ENCODE measurements at places on chromosomes 12 and 14.

- no peak for DNase-seq
Observed at GRCh38 chr12:130978785-130979184, 25.1 kb downstream of the ADGRD1 start.

GRCh38 chr12:68667896-68668295 is 18.9 kb upstream of the NUP107 start:
- DNase-seq, result no peak

DNA sequence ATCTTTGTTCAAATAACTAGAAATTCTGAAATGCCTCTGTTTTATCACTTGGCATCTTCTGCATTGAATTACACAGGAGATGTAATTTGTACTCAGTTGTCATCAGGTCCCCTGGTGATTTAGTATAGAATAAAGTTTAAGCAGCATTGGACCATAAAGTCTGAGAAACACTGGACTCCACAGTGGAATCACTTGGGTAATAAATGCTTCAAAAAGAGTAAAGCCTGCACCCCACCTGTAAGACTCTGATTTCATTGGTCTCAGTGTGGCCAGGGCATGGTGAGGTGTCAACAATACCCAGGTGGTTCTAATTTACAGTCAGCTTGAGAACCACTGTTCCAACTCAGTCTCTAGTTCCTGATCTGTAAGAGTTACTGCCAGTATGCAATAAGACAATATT is 148.9 kb downstream of the ITPR2 start:
- no peak for DNase-seq

- DNase-seq, result peak; percentile 26
Observed at GRCh38 chr14:97074856-97075255, 277.7 kb downstream of the VRK1 start.

GRCh38 chr12:4914720-4915119 is 5.0 kb downstream of the KCNA1 start:
- DNase-seq, result no peak

DNA sequence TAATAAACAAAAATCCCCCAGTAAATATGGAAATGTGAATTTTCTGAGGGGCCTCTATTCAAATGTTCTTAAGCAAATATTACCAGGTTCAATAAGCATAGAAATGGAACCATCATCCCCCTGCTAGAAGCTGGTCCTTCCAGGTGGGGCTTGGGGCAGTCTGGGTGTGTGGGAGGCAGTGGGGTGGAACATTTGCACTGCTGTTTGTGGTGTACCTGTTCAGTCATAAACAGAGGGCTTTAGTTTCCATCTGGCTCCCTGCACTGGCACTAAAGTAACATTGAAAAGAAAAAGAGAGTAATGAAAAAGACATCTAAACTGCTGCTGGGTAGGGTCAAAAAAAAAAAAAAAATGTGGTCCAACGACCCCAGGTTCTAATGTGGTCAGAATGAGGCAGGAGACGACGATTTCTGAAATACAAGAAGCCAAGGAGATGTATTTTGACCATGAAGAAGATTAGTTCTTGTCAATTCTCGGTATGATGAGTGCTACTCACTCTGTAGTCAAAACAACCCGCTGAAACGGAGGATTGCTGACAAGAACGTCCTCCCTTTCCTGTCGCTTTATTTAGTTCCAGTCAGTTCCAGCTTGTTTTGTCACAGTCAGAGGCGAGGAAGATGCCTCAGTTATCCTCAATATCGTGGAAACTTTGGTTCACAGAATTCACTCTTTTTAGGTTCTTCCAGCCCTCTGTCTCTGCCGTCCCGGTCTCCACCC is 44.2 kb upstream of the MANSC4 start:
- no peak for DNase-seq

- no peak for DNase-seq
Observed at GRCh38 chr12:1080520-1081223, 89.6 kb downstream of the ERC1 start.

Data from GM19239 (cell line).